Stimulated activated CD8-positive, alpha-beta memory T cell treated with anti-CD3 and anti-CD28 coated beads, Interleukin-15, amount 100 ng/mL, for 4 hours (primary cell): ENCODE measurements at places on chromosomes 1 and 21.

- DNase-seq: peak; percentile 52
These were observed 18.9 kb downstream of the LDLRAP1 start for GRCh38 chr1:25562101-25562927.

DNA sequence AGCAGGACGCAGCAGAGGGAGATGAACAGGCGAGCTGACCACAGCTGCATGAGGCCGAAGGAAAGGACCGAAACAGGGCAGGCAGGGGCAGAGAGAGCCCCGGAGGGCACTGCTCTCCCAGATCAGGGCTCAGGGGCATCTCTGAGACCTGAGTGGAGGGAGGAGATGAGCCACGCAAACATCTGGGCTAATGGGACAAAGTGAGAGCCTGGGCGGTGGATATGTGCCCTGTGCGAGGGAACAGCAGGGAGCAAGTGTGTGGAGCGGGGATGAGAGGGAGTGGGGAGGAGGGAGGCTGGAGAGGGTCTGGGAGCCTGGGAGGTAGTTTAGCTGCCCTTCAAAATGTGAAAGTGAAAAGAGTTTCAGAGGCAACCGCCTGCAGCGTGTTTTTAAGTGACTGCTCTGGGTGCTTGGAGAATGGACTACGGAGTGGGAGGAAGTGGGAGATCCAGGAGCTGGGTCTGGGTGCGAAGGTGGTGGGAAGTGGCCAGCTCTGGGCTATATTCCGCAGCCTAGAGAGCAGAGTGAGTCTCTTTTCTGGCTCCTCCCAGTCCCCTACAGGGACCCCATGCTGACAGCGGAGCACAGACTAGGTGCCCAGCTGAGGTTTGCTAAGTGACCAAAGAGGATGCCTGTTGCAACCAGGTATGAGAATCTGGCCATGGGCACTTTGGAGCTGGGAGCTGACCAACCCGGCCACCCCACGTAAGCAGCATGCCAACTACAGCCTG, 114.6 kb upstream of the IFFO2 start:
- DNase-seq: no peak

GRCh38 chr1:16122916-16123315, 33.0 kb downstream of the EPHA2 start:
- peak; percentile 43 for DNase-seq

GRCh38 chr1:172818841-172819527, 160.1 kb downstream of the FASLG start:
- DNase-seq: no peak

GRCh38 chr1:109112652-109113285, 1.1 kb upstream of the ELAPOR1 start:
- peak; percentile 71 for DNase-seq

DNA sequence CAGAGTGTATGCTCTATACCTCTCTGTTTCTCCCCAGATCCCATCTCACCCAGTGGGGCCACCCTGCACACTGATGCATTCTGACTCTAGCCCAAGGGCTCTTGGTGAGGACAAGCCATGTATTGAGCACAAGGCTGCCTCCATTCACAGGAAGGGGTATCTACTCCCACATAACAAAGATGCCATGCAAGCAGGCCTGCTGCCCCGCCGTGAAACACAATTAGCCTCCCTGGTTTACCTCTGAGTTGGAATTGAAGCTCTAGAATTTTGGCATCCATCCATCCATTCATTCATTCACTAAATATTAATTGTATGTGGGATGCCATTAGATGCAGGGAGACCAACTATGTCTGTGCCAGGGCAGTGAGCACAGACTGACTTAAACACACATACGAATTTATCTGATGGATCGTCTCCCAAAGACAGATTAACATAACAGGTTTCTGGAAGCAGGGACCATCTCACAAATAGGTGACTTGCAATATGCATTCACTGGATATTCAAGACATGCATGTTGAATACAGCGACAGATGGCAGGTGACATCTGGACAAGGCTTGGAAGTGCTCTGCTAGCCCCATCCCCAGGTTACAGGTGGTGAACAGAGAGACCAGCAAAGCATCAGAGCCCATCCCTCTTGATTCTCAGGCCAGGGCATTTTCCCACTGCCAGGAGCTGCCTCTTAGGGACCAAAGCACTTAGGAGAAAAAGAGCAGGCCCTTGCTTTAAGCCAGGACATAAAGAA, 34.3 kb downstream of the TRABD2B start:
- DNase-seq: no peak

DNA sequence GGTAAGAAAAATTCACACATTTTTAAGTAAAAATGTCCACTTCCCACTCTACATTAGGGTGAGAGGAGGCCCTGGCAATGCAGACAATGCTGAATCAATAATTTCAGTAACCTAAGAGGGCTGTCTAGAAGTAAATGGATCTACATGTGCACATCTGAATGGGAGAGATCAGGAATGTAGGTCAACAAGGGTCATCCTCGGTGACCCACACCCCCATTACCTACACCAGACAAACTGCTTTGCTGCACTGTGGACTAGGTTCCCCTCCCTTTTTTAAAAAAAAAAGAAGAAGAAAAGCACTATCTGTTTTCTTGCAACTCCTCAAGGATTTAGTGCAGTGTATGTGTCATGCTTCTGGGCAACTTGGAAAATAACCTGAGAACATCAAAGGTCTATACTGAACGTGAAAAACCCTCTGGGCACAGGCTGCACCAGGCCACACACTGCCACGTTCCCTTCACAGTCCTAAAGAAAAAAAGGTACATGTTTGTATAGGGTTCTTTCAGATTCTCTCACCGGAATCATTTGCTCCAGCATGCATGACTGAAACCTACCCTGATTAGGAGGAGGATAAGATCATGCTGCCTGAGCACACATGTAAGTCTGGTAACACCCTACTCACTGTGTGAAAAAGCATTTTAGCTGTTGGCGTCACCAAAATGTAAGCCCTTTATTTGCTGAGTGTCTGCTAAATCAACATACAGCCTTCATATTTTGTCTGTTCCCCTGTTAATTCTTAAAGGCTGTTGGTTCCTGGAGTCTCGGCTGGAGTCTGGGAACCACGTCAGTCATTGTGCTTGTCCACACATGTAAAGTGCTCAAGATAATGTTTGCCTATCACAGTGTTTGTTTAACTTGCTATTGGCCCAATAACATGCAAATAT, 341.0 kb downstream of the SMYD3 start:
- no peak for DNase-seq

DNA sequence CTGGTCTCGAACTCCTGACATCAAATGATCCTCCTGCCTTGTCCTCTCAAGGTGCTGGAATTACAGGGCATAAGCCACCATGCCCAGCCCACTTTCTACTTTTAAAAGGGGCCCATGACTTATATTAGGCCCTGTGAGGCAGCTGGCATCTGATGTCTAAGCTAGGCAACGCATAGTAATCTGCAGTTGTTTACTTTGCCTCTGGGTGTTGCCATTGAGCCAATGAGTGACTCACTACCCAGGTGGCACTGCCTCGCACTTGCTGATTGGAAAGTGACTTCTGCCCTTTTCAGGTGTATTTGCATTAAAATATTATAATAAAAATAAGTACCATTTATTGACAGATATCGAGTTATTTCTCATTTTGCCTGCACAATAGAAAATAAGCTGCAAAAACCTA, 84.9 kb downstream of the KIF14 start:
- DNase-seq: no peak

GRCh38 chr1:11952455-11953109, 18.1 kb downstream of the PLOD1 start:
- DNase-seq: no peak

- DNase-seq: no peak
These were observed 19.9 kb downstream of the TMPRSS2 start for GRCh38 chr21:41488080-41488479.

GRCh38 chr1:221394011-221394544, 347.8 kb downstream of the DUSP10 start:
- DNase-seq: no peak

- no peak for DNase-seq
These were observed 17.7 kb downstream of the PFKFB2 start for GRCh38 chr1:207070811-207071210.

DNA sequence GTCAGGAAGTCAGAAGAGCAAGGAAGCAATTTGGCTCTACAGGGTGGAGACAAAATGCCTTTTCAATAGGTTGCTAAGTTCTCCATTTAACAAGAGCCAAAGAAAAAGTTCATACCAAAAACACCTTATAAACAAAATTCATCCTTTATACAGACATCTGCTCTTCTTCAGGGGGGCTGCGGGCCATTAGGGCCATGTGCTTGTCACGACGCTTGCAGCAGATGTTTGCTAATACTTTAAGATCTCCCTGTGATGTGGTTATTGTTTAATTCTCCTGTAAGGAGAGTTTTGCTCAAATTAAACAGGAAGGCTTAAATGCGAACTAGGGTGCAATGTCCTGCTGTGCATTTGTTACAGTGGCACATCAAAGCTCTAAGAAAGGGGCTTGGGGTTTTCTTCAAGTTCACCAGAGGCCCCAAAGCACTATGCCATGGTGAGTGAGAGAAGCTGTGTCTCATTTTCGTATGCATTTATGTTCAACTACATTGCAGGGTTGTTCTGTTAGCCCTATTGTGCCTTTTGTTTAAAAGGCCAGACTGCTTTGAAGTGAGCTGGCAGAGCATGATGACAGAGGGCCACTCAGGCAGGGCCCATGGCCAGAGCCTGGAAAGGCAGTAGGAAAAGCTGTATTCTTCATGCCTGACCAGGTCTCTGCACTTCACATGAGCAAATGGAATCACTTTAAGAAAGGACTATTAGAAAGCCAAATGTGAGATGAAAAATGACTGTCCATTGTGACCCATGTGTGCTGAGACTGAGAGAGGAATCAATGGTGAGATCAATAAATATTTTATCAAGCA, 24.8 kb upstream of the NTPCR start:
- no peak for DNase-seq

GRCh38 chr21:44547656-44548331, 3.5 kb downstream of the KRTAP10-2 start:
- DNase-seq: no peak

DNA sequence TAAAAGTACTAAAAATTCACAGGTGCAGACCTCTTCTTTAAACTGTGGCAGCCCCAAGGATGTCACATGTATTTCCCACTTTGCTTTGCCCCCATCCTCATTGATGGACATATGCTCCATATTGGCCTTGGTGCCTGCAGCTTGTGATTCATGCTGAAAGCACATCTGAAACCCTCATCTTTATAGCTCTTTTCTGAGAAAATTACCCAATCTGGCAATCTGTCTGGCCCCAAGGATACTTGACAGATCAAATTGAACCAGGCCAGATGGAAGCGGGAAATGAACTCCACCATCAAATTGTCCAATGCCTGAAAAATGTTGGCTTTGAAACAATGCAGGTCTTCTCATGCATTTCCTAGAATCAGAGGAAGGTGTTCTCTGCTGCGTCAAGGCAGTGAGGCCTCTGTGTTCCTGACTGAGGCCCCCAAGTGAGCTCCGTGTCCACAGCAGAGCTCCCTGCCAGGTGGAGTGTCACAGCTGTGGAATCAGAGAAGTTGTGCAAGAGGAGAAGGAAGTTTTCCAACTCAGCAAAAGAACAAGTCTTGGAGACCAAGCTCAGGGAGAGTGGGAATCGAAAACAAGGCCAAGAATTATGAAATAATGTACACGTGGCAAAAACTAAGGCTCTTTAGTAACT, 323.7 kb downstream of the PLPP3 start:
- no peak for DNase-seq

- DNase-seq: no peak
These were observed 711 bp downstream of the TRNP1 start for GRCh38 chr1:26994020-26994786.

DNA sequence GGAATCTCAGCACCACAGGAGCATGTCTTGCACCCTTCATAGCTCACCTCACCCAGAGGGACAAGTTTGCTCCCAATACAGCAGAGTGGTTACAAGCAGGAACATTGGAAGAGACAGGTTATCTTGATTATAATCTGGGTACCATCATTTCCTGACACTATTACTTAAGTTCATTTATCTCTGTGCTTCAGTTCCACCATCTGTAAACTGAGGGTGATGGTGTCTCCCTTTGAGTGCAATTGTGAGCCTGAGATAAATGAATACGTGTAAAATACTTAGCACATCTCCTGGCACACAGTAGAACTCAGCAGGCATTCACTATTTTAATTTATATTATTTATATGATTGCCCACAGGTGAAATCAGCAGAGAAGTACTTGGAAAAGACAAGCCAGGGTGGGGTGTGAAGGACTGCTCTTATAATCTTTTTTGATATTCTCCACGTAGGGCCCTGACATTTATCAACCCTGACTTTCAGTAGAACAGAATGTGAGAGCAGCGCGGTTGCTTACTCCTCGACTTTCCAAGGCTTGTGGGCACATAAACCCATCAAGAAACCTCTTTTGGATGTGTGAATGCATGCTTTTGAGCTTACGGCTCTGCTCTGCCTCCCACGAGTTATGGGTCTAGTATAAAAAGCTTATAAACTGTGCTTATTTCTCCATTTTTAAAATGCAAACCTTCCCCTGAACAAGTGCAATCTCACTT, 34.9 kb downstream of the DUSP10 start:
- no peak for DNase-seq

DNA sequence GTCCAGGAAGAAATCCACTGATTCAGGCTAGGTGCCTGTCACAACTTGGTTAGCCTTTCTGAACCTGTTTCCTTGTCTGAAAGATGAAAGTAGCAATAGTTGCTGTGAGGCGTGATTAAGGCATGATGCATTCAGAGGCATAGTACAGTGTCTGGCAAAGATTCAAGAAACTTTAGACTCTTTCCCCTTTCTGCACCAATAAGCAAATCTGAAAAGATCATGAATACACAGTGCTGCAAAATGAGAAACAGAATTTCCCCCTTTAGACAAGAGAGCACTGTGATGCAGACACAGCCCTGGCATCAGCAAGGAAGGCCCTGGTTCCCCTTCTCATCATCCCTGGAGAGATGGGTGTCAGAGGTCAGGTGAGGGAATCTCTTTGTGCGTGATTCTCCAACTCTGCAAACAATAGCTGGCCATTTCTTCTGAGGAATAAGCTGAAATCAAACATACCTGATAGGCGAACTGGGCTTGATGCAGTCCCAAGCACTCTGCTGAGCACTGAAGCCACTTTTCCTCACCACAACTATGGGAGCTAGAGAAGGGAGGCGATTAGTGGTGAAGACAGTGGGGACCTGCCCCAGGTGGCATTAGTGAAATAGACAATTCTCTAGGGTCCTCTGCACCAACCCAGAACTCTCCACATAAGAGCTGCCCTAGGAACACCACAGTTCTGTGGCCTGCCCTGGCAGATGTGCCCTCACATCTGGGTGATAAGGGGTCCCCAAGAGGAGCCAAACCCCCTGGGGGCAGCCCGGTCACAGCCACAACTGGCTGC, 41.7 kb downstream of the ITPKB start:
- no peak for DNase-seq

DNA sequence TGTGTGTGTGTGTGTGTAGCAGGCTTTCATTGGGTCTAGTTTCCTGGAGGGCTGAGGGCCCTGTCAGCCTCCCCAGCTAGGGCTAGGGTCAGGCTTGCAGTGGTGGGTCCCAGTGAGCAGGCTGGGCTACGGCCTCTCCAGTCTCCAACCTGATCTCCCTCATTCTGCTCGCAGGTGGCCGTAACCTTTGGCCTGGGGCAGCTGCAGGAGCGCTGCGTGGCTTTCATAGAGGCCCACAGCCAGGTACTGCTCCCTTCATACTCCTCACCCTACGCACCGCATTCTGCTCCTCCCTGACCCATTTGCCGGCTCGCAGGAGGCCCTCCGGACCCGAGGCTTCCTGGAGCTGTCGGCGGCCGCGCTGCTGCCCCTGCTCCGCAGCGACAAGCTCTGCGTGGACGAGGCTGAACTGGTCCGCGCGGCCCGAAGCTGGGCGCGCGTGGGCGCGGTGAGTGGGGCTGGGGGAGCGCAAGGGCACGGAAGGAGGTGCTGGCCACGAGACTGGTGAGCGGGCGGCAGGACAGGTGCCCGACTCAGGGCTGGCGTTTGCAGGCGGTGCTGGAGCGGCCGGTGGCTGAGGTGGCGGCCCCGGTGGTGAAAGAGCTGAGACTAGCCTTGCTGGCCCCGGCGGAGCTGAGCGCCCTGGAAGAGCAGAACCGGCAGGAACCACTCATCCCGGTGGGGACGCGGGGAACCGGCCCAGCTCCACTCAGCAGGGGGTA, 4.7 kb downstream of the BTBD19 start:
- no peak for DNase-seq
